ENCODE measurements at places on chromosomes 16 and 17. TPM values are rescaled to one million over a fixed set of nuclear protein-coding genes. Genes with fewer than 3 reads are reported as not detected.

The ACSF3 gene
- total RNA-seq: 120 TPM

DNA sequence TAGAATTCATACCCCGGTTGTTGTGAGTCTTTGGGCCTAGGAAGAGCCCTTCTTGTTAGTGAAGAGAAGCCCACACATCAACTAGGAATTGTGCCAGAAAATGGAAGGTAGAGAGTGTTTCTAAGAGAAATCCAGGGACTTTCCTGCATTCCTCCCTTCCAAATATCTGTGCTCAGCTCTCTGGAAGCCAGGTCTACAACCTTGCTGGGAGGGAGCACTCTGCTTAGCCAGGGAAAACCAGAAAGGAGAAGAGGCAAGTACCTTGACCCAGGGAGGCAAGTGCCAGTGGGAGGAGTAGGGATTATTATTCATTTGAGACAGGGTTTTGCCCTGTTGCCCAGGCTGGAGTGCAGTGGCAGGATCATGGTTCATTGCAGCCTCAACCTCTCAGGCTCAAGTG lies 48.4 kb upstream of the TAC4 start:
- no peak for DNase-seq
- H3K4me3 ChIP-seq: no peak overlapping the region
- H3K36me3 ChIP-seq: no peaks in the 10 kb centered on the region
- H3K27me3 ChIP-seq: no peaks in the 10 kb centered on the region

The PRKCB gene
- 7.0 TPM for total RNA-seq

DNA sequence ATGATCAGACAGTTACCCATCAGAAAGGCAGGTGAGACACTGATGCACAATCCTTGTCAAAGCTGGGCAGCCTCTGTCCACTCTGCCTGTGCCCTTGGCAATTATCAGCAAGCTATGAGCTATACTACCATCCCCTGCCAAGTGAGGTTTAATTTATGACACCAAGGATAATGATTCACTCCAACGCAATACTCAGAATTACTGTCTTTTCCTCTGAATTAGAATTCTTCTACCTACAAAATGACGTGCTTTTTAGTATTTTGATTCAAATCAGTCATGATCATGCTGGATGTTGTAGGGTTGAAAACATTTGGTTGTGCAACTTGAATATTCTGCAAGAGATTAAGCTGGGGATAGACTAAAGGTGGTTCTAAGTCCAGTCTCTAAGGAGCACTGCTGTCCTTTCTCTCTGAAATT lies 116.8 kb upstream of the SOX9 start:
- no peak overlapping the region for H3K27ac ChIP-seq
- no peak overlapping the region for H3K4me3 ChIP-seq
- no peak for DNase-seq
- H3K27me3 ChIP-seq: no peaks in the 10 kb centered on the region

- no peak overlapping the region for H3K27ac ChIP-seq
- no peaks in the 10 kb centered on the region for H3K4me1 ChIP-seq
- DNase-seq: no peak
- H3K27me3 ChIP-seq: no peaks in the 10 kb centered on the region
- no peaks in the 10 kb centered on the region for H3K36me3 ChIP-seq
Observed at GRCh38 chr16:65406933-65407332, 285.1 kb upstream of the CDH11 start.

The STX4 gene
- total RNA-seq: 101 TPM

DNA sequence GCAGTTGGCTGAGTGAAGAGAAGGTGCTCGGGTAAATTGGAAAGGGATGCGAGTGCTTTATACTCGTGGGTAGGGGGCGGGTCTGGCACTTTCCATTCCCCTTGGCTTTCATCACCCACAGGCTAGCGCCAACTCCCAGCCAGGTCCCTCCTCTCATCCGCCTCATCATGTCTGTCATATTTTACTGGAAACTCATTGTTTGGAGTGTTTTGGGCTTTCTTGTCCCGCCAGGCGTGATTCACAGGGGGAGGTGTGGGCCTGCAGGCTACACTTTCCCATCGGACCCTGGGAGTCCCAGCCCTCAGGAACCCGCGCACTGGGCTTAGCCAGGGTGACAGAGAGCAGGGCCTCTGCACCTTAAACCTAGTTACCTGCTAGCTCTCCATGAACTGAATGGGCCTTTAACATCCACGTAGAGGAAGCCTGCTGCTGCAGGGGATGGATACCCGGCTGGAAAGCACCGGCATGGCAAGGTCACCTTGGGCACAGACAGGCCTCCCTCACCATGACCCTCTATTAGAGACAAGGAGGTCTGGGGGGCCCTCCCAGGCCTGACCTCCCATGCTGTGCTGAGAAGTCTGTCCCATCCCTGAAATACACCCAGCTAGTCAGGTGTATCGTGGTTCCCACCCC lies at the start of gene KRT14:
Gene KRT14, minus strand, starts transcription at position 33 of the 633 bp plus-strand sequence. CDS start 61 bp downstream, outside the sequence.
- no peaks in the 10 kb centered on the region for H3K36me3 ChIP-seq
- no peak within 1 kb of the TSS for H3K4me3 ChIP-seq
- H3K27ac ChIP-seq: no peak within 1 kb of the TSS
- DNase-seq: no peak

- H3K36me3 ChIP-seq: no peaks in the 10 kb centered on the region
- DNase-seq: no peak
- no peak overlapping the region for H3K4me3 ChIP-seq
- H3K4me1 ChIP-seq: no peaks in the 10 kb centered on the region
- no peaks in the 10 kb centered on the region for H3K27me3 ChIP-seq
- no peak overlapping the region for H3K27ac ChIP-seq
Observed at GRCh38 chr16:60091529-60091928, 1357.4 kb upstream of the GOT2 start.

DNA sequence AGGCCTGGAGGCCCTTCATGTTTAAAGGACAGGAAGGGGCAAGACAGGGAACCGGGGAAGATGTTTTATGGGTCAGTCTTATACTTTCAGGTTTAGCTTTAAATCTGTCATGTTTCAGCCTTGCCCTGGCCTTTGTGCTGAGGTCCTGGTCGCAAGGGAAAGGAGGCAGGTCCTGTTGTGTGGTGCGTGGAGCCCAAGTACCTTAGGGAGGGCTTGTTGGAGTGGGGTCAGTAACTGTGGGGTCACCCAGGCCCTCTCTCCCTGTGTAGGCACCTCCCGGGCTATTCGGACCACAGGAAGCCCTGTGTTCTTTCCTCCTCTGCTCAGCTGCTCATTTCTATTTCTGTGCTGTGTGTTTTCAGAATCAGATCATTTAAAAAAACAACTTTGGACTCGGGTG lies 42.7 kb downstream of the MPRIP start:
- no peak for DNase-seq
- H3K4me3 ChIP-seq: no peak overlapping the region
- H3K27ac ChIP-seq: no peak overlapping the region
- peaks cover 14% of the 10 kb centered on the region for H3K4me1 ChIP-seq

The KCNAB3 gene
- total RNA-seq: 2.1 TPM

The NLRC3 gene
- 7.9 TPM for total RNA-seq

GRCh38 chr16:47254756-47255155 lies 111.0 kb upstream of the NETO2 start:
- no peaks in the 10 kb centered on the region for H3K4me1 ChIP-seq
- H3K36me3 ChIP-seq: no peaks in the 10 kb centered on the region
- DNase-seq: no peak
- H3K4me3 ChIP-seq: no peak overlapping the region

DNA sequence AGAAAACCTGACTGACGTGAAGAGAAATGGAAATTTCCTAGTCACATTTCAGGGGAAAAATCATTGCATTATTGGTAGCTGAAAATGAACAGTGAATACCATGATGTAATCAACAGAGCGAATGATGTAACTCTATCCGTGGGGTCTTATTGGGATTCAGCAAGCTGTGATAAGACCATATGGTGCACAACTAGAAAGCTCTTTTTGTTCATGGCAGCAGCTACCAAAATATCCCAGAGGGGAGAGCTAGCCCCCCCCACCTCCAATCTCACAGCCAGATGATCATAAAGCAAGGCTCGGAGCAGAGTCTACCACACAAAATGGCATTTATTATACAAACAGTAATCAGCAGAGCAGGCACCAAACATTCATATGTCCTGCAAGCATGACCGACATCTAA lies 22.2 kb upstream of the DNAH17 start:
- no peak overlapping the region for H3K4me3 ChIP-seq
- H3K27me3 ChIP-seq: no peaks in the 10 kb centered on the region
- H3K4me1 ChIP-seq: no peaks in the 10 kb centered on the region

The G6PC1 gene
- 50.8 TPM for total RNA-seq

The NTN1 gene
- total RNA-seq: 17.3 TPM

The CYGB gene
- total RNA-seq: 11.3 TPM

DNA sequence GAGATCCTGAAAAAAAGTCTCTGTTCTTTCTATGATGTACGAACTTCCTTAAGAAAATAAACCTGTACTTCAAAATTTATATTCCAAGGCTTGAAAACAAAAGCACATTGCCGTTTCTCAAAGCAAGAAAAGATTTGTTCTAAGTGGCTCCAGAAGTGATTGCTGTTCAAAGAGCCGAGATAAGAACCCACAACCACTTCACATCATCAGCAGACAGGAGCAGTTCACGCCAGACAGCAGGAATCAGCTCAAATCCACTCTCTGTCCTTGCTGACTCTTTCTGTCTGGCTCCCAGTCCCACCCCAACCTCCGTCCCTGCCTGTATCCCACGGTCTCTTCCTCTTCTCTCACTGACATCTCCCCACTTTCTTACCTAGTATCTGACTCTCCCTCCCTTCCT lies 85.0 kb upstream of the MYOCD start:
- H3K27ac ChIP-seq: no peak overlapping the region
- no peak overlapping the region for H3K4me3 ChIP-seq
- DNase-seq: no peak
- no peaks in the 10 kb centered on the region for H3K4me1 ChIP-seq

All from Peyer's patch (tissue), 4 donors.